ENCODE measurements at places on chromosomes 11 and 22. TPM values are rescaled to one million over a fixed set of nuclear protein-coding genes. Genes with fewer than 3 reads are reported as not detected.

DNA sequence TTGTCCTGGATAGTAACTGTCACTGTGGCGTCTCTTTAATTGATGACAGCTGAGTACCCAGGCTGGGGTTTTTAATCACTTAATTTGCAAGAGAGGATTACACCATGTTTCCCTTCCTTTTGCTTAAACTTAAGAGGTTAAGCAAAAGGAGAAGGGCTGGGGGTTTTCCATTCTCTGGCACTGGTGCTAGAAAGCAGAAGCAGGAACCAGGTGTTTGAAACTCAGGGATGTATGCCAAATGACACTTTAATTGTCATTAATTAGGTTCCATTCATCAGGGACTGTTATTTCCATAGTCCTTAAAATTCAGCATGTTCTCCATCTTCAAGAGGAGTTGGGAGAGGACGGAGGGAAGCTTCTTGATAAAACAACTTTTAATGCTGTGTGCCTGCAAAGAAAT lies 746.2 kb downstream of the NELL1 start:
- no peaks in the 10 kb centered on the region for H3K4me1 ChIP-seq
- no peaks in the 10 kb centered on the region for H3K36me3 ChIP-seq
- no peak overlapping the region for H3K4me3 ChIP-seq
- H3K27me3 ChIP-seq = no peaks in the 10 kb centered on the region
- no peak overlapping the region for H3K27ac ChIP-seq

DNA sequence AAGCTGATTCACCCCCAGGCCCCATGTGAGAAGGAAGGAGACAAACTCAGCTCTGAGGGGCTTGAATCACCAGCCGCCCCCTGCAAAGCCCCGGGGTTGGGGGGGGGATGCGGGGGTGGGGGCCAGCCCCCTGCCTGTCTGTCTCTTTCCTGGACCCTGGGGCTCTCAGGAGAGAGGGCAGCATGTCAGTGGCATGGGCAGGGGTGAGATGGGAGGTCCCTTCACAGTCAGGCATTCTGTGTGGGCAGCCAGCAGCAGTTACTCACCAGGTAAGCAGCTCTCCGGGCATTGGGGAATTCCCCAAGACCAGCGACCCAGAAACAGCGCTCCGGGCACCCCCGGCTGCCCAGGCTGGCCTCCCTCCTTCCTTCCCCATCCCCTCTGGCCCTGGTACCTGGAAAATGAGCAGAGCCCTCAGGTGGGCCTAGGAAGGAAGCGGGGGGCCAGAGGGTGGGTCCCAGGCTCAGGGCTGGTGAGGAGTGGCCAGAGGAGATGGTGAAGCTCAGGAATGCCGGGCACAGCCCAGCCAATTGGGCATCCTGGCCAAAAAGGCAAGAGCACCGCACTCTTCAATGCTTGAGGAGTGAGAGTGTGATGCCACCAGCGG lies 4.2 kb upstream of the LIF start:
- peaks cover 80% of the 10 kb centered on the region for H3K4me1 ChIP-seq
- no peak for DNase-seq
- no peaks in the 10 kb centered on the region for H3K36me3 ChIP-seq
- peak overlapping the region; percentile 89 for H3K27ac ChIP-seq
- H3K27me3 ChIP-seq = no peaks in the 10 kb centered on the region

ANAPC15 gene
- 78.2 TPM for total RNA-seq

KCTD17 gene
- total RNA-seq = 32.7 TPM

DNA sequence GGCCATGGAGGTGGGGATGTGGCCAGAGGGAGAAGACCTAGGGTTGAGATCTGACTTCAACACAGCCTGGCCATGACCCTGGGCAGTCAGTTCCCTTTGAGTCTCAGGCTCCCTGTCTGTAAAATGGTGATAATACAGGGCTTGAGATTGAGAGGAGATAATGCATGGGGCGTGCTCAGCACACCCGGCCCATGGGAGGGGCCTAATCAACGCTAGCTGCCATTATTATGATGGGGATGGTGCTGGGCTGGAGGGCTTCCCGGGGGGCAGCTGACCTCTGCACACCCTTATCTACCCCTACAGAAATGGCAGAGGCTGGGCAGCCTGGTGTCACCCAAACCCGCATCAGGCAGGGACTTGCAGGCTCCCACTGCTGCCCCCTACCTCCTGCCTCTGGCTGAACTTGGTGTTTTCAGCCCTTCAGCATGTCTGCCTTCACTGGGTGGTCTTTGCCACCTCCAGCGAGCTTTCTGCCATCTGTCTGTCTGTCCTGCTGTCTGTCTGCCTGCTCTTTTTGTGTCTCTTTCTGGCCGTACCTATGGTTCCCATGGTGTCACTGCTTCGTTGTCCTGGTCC lies 84.5 kb downstream of the CACNA1I start:
- H3K4me3 ChIP-seq = no peak overlapping the region
- no peak for DNase-seq
- no peak overlapping the region for H3K27ac ChIP-seq
- H3K36me3 ChIP-seq = no peaks in the 10 kb centered on the region
- no peaks in the 10 kb centered on the region for H3K27me3 ChIP-seq

DNA sequence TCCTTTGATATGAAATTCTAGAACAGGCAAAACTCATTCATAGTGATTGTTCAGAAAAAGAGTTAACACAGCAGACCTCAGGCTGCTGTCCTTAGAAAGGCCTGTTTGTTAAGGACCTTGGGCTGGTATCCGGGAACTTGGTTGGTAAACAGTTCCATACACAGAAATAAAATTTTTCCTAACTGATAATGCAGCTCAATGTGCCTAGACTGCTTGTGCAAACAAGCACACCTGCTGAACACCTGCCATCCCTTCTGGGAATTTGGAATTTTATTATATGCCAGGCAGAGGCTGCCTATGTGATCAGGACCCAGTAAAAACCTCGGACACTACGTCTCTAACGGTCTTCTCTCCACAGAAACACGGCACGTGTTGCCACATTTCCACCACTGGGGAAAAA lies 11.5 kb downstream of the THAP12 start:
- H3K27me3 ChIP-seq = no peaks in the 10 kb centered on the region
- no peak overlapping the region for H3K27ac ChIP-seq
- DNase-seq = no peak
- H3K4me1 ChIP-seq = peaks cover 34% of the 10 kb centered on the region
- no peak overlapping the region for H3K4me3 ChIP-seq

DNA sequence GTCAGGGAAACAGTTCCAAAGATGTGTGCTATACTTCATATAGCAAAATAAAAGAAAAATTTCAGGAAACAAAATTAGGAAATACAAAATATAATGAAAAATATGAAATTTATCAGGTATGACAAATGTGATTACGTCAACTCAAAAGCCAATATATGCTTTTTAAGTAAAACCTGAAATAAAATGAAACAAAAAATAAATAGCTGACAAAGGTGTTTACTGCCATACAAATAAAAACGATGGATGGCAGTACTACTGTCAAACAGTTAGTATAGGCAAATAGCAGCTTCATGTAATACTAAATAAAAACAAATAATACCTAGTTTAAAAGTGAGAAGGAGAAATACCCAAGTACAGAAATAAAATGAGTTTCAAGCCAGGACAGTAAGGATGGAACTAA lies 13.7 kb downstream of the CEP57 start:
- no peaks in the 10 kb centered on the region for H3K27me3 ChIP-seq
- H3K4me1 ChIP-seq = no peaks in the 10 kb centered on the region
- H3K27ac ChIP-seq = no peak overlapping the region
- H3K36me3 ChIP-seq = peaks cover 5% of the 10 kb centered on the region
- H3K4me3 ChIP-seq = no peak overlapping the region
- DNase-seq = no peak

- no peak overlapping the region for H3K27ac ChIP-seq
- DNase-seq = no peak
- H3K4me1 ChIP-seq = peaks cover 14% of the 10 kb centered on the region
- no peaks in the 10 kb centered on the region for H3K27me3 ChIP-seq
- H3K36me3 ChIP-seq = peaks cover 43% of the 10 kb centered on the region
- no peak overlapping the region for H3K4me3 ChIP-seq
Measured at GRCh38 chr11:34072832-34073231, 21.3 kb downstream of the CAPRIN1 start.

GRCh38 chr11:37972691-37973090 lies 1374.7 kb upstream of the RAG2 start:
- no peaks in the 10 kb centered on the region for H3K4me1 ChIP-seq
- no peaks in the 10 kb centered on the region for H3K36me3 ChIP-seq
- no peak overlapping the region for H3K27ac ChIP-seq
- no peak for DNase-seq

DNA sequence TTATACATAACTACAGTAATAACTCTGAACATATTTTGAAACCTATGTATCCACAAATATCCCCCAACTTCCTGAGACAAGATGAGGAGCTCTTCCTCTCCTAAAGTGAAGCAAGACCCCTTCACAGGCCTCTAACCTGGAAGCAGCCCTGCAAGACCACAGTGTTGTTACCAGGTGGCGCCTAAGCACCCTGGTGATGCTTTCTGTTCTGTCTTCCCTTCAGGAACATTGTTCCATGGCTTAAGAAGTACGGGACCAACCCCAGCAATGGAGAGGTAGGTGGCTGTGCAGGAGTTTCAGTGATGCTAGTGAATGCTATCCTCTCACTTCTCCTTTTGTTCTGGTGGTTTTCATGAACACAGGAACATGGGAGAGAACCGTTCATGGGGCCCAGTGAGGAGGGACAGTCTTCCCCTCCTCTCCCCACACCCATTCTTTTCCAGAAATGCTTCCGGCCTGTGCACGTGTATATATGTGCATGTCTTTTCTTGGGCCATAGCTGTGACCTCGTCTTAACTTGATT lies 6.4 kb downstream of the PPIL2 start:
- DNase-seq = no peak
- peaks cover 5% of the 10 kb centered on the region for H3K36me3 ChIP-seq
- H3K4me1 ChIP-seq = no peaks in the 10 kb centered on the region
- H3K27ac ChIP-seq = no peak overlapping the region
- no peak overlapping the region for H3K4me3 ChIP-seq
- H3K27me3 ChIP-seq = no peaks in the 10 kb centered on the region

DNA sequence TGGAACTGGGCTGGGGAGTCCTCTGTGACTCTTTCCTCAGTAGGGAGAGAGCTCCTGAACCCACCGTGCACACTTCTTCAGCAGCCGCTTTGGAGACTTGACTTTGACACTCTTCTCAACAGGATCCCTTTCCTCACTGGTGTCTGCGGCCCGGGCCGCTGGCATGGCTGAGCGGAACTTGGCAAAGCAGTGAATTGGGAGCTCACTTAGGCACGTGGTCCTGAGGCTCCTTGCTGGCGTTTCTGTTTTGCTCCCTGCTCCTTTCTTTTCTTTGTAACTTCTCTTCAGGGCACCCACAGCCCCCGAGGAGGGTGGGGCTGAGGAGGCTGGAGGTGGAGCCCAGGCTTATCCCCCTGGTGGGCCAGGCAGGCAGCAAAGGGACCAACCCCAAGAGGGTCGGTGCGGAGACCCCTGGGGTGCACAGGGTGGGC lies 8.4 kb upstream of the KCNQ1OT1 start:
- no peak overlapping the region for H3K4me3 ChIP-seq
- H3K36me3 ChIP-seq = no peaks in the 10 kb centered on the region
- H3K27ac ChIP-seq = no peak overlapping the region
- H3K4me1 ChIP-seq = 0 out of 2 replicates have a peak, but pooled peaks cover 2% of the 10 kb centered on the region

GRCh38 chr11:76806608-76807205 lies 23.6 kb downstream of the TSKU start:
- H3K27me3 ChIP-seq = no peaks in the 10 kb centered on the region
- H3K27ac ChIP-seq = no peak overlapping the region
- H3K4me1 ChIP-seq = 0 out of 2 replicates have a peak, but pooled peaks cover 4% of the 10 kb centered on the region
- H3K4me3 ChIP-seq = no peak overlapping the region
- no peaks in the 10 kb centered on the region for H3K36me3 ChIP-seq
- DNase-seq = no peak

GRCh38 chr11:37092487-37092886 lies 494.5 kb upstream of the RAG2 start:
- DNase-seq = no peak
- H3K27ac ChIP-seq = no peak overlapping the region
- no peaks in the 10 kb centered on the region for H3K36me3 ChIP-seq
- H3K4me3 ChIP-seq = no peak overlapping the region

APLNR gene
- not detected for total RNA-seq

GRCh38 chr11:71269603-71270511 lies 17.5 kb upstream of the SHANK2 start:
- DNase-seq = no peak
- H3K36me3 ChIP-seq = no peaks in the 10 kb centered on the region
- H3K27ac ChIP-seq = no peak overlapping the region
- H3K4me3 ChIP-seq = no peak overlapping the region
- no peaks in the 10 kb centered on the region for H3K4me1 ChIP-seq

GRCh38 chr11:132318421-132319157 lies 948.2 kb downstream of the NTM start:
- H3K27ac ChIP-seq = no peak overlapping the region
- no peaks in the 10 kb centered on the region for H3K27me3 ChIP-seq
- no peak for DNase-seq

MOGAT2 gene
- total RNA-seq = 0.08 TPM

GRCh38 chr11:4049006-4049405 lies 45.6 kb upstream of the RRM1 start:
- no peak overlapping the region for H3K27ac ChIP-seq
- no peaks in the 10 kb centered on the region for H3K27me3 ChIP-seq
- no peak overlapping the region for H3K4me3 ChIP-seq
- no peak for DNase-seq
- H3K36me3 ChIP-seq = no peaks in the 10 kb centered on the region
- H3K4me1 ChIP-seq = no peaks in the 10 kb centered on the region

GRCh38 chr22:36727110-36727509 lies 23.6 kb upstream of the CACNG2 start:
- H3K4me1 ChIP-seq = no peaks in the 10 kb centered on the region
- no peak for DNase-seq
- H3K27me3 ChIP-seq = no peaks in the 10 kb centered on the region
- H3K27ac ChIP-seq = no peak overlapping the region
- no peaks in the 10 kb centered on the region for H3K36me3 ChIP-seq

GRCh38 chr11:113533425-113533698 lies 58.2 kb upstream of the DRD2 start:
- H3K36me3 ChIP-seq = no peaks in the 10 kb centered on the region
- H3K27me3 ChIP-seq = peaks cover 3% of the 10 kb centered on the region
- no peak overlapping the region for H3K4me3 ChIP-seq
- DNase-seq = no peak
- H3K27ac ChIP-seq = peak overlapping the region; percentile 26
- H3K4me1 ChIP-seq = no peaks in the 10 kb centered on the region

KCNE3 gene
- 0.15 TPM for total RNA-seq

All from Panc1 (cell line).